ENCODE measurements at places on chromosomes 11 and 22. TPM values are rescaled to one million over a fixed set of nuclear protein-coding genes. Genes with fewer than 3 reads are reported as not detected.

The TBX1 gene
- not detected for total RNA-seq

The THY1 gene
- total RNA-seq = 2.4 TPM

The ATF4 gene
- 114 TPM for total RNA-seq

The C1QTNF5 gene
- 30.9 TPM for total RNA-seq

The DGAT2 gene
- 2.4 TPM for total RNA-seq

The SPDYC gene
- not detected for total RNA-seq

The TMEM258 gene
- 98.1 TPM for total RNA-seq

The BCO2 gene
- 1.5 TPM for total RNA-seq

The SLC29A2 gene
- 0.34 TPM for total RNA-seq

The MRGPRX4 gene
- 0.15 TPM for total RNA-seq

The OR51B4 gene
- not detected for total RNA-seq

The NLRX1 gene
- 17.0 TPM for total RNA-seq

The VSIG2 gene
- total RNA-seq = not detected

The KDM2A gene
- 44.3 TPM for total RNA-seq

The ATL3 gene
- 116 TPM for total RNA-seq

The APOA5 gene
- not detected for total RNA-seq

The SLC35E4 gene
- total RNA-seq = 4.3 TPM

The OR2AG2 gene
- 1.00 TPM for total RNA-seq

The EXPH5 gene
- total RNA-seq = under 0.01 TPM

The SCGB1A1 gene
- total RNA-seq = not detected

The ALG8 gene
- total RNA-seq = 102 TPM

The SCGB1C1 gene
- total RNA-seq = not detected

The MRPL11 gene
- total RNA-seq = 22.0 TPM

The CBLIF gene
- not detected for total RNA-seq

The MAJIN gene
- not detected for total RNA-seq

The KCNJ1 gene
- not detected for total RNA-seq

The NEU3 gene
- 17.9 TPM for total RNA-seq

The RIC8A gene
- total RNA-seq = 96.4 TPM

The PLAAT5 gene
- not detected for total RNA-seq

The ADM gene
- total RNA-seq = 21.3 TPM

The KCNA4 gene
- not detected for total RNA-seq

The MS4A7 gene
- total RNA-seq = 1.0 TPM

The DEFB131B gene
- not detected for total RNA-seq

The DKK3 gene
- total RNA-seq = 11.0 TPM

The GGT5 gene
- total RNA-seq = 0.77 TPM

The GLB1L3 gene
- total RNA-seq = under 0.01 TPM

The TRIM66 gene
- total RNA-seq = 6.2 TPM

The LDHAL6A gene
- total RNA-seq = not detected

The GATD1 gene
- total RNA-seq = 34.0 TPM

The PIWIL4 gene
- total RNA-seq = 0.73 TPM

The KCNE3 gene
- total RNA-seq = 1.1 TPM

The PNPLA5 gene
- total RNA-seq = not detected

The OR5D13 gene
- total RNA-seq = not detected

The UPB1 gene
- total RNA-seq = not detected

The LRRC56 gene
- 1.1 TPM for total RNA-seq

The RBX1 gene
- total RNA-seq = 63.7 TPM

The OR52N4 gene
- not detected for total RNA-seq

The CSRP3 gene
- not detected for total RNA-seq

The C22orf31 gene
- not detected for total RNA-seq
